Activated CD4-positive, alpha-beta T cell treated with anti-CD3 and anti-CD28 coated beads, Interleukin-2, amount 50 U/mL, for 24 hours (primary cell): ENCODE measurements at places on chromosomes 5 and 9.

- no peak for DNase-seq
These were observed 47.5 kb upstream of the PLPP1 start for GRCh38 chr5:55582256-55582655.

- DNase-seq = no peak
These were observed 14.3 kb downstream of the PDE8B start for GRCh38 chr5:77224672-77225355.

GRCh38 chr9:120030847-120031246, 549.1 kb downstream of the CDK5RAP2 start:
- no peak for DNase-seq

DNA sequence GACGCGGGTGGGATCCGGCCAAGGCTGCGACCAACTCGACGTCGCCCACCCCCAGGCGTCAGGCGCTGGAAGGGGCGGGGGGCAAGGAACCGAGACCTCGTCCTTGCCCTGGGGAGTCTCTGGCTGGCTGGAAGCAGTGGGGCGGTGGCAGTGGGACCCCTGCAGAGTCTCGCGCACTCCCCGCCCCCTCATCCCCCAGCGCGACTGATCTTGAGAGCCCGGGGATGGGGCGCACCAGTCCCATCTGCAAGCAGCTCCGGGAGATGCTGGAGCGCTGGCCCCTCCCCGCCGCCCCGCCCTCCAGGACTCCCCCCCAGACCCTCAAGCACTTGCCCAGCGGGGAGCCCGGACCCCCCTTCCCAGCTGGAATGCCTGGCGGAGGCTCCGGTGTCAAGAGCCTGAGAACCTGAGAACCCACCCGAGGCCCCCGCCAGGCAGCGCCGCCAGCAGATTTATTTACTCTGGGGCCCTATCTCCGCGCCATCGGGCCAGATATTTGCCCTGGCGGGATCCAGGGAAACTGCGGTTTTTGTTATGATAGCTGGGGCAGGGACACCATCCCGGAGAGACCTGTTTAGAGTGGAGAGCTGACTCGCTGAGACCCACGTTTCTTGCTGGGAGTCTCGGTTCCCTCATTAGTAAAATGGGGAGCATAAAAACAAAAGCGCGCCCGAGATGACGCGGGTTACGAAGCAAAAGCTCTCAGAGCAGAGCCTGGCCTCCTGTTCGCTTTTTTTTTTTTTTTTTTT, 1.2 kb downstream of the PRRT1B start:
- no peak for DNase-seq

DNA sequence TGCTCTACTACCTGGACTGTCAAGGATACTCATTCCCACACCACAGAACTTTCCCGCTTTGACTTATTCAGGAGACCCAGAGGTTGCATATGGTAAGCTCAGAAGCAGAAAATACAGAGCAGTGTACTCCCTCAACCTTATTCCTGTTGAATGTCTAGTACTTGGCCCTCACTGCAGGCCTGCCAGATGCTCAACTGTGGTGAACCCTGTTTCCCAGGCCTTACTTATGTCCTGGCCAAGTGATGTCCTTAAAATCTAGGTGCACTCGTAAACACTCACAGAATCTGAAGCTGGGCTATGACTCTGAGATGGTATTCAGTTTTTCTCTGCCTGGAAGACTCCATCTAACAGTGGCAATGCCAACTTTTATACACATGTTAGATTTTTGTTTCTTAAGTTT, 21.0 kb downstream of the DIAPH1 start:
- DNase-seq = no peak

- no peak for DNase-seq
These were observed 42.5 kb downstream of the TMEM167A start for GRCh38 chr5:83034528-83035207.

DNA sequence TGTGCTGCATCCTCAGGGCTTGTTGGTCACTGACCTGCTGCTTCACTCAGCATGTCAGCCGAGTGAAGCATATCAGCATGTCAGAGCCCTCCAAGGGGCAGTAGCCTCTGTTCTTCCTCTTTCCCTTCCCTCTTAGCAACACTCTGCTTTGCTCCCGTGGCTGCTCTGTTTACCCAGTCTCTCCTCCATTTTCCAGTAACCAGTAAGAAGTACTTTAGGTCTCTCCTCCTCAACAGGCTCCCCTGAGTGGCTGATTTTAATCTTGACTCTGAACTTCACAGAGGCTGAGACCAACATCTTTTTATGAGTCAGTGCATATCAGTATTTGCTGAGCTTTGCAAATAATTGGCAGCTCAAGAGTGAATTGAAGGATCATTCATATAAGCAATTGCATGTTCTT, 18.6 kb upstream of the ADRB2 start:
- DNase-seq = no peak

DNA sequence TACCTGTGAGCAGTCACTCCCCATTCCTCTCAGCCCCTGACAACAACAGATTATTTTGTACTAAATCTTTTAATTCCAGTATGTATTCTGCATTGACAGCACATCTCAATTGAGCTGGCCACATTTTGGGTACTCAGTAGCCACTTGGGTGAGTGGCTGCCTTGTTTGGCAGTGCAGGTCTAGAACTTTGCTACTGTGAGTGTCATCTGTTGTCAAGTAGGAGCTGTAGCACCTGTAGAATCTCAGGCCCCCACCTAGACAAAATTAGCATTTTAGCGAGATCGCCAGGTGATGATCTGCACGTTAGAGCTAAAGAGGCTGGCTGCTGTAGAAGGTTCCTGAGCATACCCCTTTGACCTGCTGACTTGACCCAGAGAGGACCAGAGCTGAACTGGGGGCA, 44.4 kb upstream of the CPEB4 start:
- DNase-seq = no peak

- no peak for DNase-seq
These were observed 28.7 kb upstream of the BARX1 start for GRCh38 chr9:93983875-93984274.

DNA sequence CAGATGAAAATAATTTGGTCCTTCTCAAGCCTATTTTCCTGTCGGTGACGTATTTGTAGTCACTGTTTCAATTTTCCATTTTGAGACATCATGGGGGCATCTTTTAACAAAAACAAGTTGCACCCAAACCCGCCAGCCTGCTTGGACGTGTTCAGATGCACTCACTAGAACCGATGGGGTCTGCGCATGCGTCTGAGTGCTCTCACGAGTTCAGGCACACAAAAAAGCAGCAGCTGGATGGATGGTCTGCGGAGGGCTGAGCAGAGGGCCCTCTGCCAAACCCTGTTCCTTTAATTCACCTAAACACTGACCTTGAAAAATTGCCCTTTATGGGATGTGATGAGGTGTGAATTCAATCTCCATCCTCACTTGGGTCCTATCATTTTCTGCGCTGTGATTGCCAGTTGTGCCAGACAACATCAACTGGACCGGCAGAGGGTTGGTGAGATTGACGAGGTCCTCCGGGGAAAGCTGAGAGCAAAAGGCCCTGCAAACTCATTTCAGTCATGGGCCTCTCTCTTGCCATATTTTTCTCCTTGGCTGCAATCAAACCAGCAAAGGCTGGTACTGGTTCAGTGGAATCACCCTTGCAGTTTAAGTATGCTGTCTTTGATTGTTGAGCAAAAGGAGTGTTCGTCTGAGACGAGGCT, 251.9 kb downstream of the NFIB start:
- DNase-seq = no peak

DNA sequence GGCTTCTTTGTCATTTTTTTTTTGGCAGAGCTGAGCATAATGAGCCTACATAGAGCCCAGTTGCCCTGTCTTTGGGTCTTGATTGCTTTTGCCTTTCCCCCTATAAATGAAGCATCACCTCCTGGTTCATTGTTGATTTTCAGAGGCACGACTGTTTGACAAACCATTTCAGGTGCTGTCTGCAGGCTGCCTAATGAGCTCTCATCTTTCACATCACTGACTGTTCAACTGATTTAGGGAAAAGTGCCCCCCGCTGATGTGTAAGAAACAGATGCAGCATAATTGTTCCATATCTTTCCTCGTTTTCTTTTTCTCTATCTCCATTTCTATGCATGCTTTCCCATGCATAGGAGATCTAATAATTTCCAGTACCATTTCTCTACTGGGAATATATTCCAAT, 338.6 kb downstream of the TMEM38B start:
- no peak for DNase-seq

DNA sequence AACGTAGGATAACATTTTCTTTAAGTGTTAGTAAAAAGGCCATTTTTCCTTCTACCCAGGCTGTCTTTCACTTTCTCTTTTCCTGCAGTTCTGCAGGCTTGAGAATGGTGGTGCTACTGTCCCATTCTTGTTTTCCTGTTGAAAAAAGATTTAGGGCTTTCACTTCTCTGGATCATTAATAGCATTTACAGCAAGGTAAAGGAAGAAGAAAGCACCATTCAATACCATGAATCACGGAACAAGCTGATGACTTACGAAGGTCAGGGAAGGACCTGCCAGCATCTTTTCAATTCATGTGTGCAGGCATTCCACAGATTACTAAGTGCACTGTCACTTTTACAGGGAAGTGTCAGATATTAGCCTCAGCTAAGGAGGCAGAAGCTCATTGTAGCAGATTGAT, 292.8 kb downstream of the YTHDC2 start:
- DNase-seq = no peak

- DNase-seq = no peak
These were observed 20.8 kb downstream of the TMEM245 start for GRCh38 chr9:109098960-109099308.

- DNase-seq = no peak
These were observed 627 bp downstream of the ARRDC1 start for GRCh38 chr9:137606005-137606621.

DNA sequence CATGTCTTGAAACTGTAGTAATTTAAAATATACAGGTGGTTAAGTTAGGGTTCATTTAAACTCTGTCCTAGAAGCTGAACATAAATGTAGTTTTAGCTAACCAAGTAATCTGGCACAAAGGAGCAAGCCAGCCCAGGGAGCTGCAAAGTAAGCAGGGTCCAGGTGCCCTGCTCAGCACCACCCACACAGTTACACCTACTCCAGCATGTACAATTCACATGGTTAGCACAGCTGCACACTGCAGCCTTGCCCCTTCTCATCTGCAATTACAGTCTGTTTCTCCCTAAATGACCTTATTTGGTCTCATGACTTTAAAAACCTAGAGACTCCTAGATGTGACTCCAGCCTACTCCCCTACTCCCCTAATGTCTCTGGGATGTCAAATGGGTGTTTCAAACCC, 128.4 kb downstream of the EPB41L4A start:
- DNase-seq = no peak

- DNase-seq = no peak
These were observed 1.1 kb upstream of the SPRY4 start for GRCh38 chr5:142325725-142326479.

DNA sequence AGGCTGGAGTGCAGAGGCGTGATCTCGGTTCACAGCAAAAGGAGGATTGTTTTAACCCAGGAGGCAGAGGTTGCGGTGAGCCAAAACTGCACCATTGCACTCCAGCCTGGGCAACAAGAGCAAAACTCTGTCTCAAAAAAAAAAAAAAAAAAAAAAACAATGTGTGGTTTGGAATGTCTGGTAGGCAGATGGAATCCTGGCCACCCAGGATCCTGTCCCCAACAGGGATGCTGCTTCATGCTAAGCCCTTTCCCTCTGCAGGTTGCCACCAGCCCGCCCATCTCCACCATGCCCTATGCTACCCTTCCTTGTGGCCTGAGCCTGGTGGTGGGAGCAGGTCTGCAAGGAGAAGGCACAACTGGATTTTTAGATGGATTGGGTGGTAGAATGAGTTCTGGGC, 129.7 kb upstream of the HAND1 start:
- no peak for DNase-seq

DNA sequence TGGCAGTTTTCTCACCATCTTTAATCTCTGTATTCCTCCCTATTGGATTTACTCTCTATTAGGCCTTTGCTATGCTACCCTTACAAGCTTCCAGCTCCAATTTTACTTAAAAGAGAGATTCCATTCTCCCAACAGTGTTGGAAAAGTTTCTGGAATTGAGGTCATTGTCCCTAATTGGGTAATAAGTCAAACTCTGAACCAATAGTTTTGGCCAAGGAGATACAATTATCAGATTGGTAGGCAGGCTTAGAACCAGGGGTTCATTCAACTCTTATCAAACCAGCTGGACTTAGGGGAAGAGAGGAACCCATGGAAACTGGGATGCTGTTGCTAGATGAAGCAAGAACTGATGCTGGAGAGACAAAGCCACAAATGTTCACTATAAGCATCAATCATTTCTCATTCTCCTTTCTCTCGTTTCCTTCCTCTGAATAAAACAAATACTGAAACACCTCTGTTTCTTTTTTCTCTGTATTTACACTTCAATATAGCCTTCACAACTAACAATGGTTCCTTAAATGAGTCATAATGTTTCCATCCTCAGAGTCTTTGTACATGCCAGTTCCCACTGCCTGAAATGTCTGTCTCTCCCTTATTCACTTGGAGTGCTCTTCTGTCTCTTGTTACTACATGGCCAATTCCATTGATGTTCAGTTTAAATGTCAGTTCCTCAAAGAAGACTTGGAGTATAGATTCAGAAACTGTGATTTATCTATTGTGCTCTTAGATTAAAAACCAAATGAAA, 587.3 kb downstream of the GABRG2 start:
- no peak for DNase-seq

GRCh38 chr5:12315461-12315860, 411.2 kb upstream of the CTNND2 start:
- no peak for DNase-seq

GRCh38 chr9:123749580-123750202, 180.2 kb downstream of the DENND1A start:
- DNase-seq = no peak

GRCh38 chr5:169744336-169744735, 107.3 kb downstream of the DOCK2 start:
- DNase-seq = no peak

DNA sequence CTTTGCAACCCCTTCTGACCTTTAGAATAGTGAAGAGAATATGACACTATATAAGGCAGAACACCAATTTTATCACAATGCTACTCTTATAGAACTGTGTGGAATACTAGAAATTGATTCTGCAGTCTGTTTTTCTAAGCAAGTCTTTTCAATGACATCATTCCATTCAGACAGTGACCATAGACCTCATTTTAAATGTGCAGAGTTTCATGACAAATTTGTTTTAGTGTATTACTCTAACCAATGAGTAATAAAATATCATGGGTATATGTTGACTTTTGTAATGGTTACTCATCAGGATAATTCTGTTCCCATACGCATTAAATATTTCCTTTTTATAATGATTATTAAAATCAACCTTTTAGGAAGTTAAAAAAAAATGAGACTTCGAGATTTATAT, 219.9 kb downstream of the COX7C start:
- DNase-seq = no peak

DNA sequence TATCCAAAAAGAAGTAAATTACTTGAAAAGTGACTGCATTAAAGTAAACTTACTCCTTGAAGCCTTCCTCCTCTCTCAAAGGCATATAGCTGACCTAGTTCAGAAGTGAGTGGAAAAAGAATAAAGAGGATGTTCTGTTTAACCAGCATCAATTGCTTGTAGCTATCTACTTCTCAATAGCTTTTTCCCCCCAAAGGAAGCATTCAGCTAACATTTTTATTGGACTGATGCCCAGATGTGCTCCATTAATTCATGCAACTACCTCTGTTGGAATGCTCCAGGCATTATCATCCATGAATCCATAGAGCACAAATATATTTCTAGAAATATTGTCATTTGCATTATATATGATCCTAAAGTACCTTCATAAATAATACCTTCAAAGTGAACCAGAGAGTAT, 132.8 kb downstream of the RASEF start:
- no peak for DNase-seq

GRCh38 chr5:111197523-111197922, 26.7 kb upstream of the CAMK4 start:
- DNase-seq = no peak
